ENCODE measurements at places on chromosomes 5 and 9.

DNA sequence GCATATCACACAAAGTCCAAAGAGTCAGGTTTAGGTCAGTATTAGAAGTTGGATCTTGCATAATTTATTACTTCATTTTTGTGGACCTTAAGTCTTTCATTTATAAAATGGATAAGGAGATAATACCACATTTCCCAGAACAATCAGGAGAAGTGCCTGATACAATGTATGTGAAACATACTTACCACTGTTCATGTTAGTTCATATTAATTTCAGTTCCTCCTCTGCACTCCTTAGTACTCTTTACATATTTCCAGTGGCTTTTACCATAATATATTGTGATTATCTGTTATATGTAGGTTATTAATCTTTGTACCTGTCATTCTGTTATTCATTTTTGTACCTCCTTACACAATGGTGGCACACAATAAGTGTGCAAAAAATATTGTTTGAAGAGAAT, 214.4 kb downstream of the ARL15 start:
- no peak for DNase-seq

GRCh38 chr9:34087370-34087769, 38.7 kb upstream of the UBAP2 start:
- no peak for DNase-seq

DNA sequence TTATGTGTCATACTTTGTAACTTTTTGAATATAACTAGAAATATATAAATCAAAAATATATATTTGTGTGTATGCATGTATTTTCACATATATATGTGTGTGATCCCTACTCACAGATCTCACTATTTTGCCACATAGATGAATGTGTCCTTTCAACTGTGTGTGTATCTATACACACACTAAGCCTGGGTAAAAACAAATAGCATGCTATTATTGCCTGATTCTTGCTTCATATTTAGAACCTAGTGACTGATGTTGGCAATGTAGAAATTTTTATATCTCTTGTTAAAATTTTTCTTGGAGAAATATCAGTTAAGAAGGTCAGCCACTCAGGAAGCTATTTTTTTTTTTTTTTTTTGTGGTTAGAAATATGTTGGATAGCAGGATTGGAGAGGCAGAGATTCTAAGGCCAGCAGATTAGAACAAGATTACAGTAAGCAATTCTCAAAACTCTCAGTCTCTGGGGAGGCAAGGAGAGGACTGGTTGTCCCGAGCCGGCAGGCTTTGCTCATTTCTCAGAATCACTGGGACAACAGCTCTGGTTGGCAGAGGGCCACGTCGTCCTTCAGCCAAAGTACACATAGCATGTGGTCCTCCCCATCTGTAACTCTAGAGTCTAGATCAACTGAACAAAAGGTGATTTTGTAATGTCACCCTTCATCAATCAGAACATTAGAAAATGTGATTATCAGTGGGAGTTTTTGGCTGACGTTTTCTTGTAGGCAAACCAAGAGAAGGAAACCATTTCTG, 19.7 kb downstream of the C6 start:
- peak; percentile 85 for DNase-seq

DNA sequence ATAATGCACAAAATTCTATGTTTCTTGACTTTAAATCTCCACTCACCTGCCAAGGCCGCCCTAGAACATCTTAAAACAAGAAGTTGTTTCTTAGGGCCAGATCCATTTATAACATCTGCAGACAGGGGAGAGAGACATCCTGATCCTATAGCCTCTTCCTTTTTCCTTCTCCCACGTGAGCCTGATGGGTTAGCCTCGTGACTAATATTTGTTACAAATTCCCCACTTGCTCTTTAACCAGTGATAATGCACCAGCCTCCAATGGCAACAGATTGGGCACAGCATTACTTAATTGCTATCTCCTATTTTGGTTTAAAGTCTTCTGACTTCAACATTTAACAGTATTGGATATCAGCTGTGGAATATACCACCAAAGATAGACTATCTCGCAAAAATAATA, 196.5 kb downstream of the GADD45G start:
- DNase-seq = no peak

DNA sequence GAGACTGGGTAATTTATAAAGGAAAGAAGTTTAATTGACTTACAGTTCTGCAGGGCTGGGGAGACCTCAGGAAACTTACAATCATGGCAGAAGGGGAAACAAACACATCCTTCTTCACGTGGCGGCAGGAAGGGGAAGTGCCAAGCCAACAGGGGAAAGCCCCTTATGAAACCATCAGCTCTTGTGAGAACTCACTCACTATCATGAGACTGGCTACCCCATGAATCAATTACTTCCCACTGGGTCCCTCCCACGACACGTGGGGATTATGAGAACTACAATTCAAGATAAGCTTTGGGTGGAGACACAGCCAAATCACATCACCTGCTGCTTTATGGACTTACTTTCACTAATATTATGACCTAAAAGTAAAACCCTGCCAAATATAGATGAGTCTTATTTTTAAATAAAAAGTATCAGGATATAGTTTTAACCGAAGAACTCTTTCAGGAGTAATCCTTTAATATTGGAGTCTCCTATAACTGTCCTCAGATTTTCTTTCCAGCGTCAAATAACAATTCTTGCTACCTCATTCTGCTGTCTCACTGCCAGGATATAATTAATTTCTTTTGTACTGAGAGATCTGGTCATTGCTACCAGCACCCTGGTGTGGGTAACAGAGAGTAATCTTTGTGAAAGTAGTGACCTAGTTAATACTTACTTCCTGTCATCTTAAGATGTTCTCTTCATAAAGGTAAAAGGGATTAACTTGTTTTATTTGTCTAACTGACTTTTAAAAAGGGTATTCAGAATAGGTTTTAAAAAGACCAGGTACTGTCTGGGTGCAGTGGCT, 68.6 kb downstream of the NLN start:
- DNase-seq = no peak

- DNase-seq = peak; percentile 67
Measured at GRCh38 chr5:11619339-11620024, 284.8 kb downstream of the CTNND2 start.

- no peak for DNase-seq
Measured at GRCh38 chr5:158875272-158875679, 224.4 kb downstream of the EBF1 start.

GRCh38 chr5:177309351-177310191, 2.1 kb downstream of the MXD3 start:
- DNase-seq = peak; percentile 85

- DNase-seq = no peak
Measured at GRCh38 chr5:143037071-143037470, 266.9 kb downstream of the ARHGAP26 start.

DNA sequence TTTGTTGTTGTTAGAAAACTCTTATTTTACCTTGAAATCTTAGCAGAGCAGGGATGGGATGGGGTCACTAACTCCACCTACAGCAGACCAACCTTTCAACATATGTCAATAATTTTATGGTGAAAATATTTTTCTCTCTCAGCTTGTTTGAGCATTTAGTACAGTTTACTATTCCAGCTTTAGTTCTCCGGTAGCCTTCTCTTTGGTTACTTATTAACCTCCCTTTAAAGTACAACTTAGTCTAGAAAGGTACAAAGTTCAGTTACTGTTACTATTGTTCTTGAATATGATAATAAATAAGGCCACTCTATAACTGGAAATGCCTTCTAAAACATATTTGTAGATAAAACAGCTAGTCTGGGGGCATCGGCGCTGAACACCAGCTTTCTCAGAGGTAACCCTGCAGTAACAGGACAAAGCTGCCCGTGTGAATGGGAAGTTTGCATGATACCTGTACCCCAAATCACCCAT, 233.3 kb downstream of the PCSK1 start:
- DNase-seq = no peak

DNA sequence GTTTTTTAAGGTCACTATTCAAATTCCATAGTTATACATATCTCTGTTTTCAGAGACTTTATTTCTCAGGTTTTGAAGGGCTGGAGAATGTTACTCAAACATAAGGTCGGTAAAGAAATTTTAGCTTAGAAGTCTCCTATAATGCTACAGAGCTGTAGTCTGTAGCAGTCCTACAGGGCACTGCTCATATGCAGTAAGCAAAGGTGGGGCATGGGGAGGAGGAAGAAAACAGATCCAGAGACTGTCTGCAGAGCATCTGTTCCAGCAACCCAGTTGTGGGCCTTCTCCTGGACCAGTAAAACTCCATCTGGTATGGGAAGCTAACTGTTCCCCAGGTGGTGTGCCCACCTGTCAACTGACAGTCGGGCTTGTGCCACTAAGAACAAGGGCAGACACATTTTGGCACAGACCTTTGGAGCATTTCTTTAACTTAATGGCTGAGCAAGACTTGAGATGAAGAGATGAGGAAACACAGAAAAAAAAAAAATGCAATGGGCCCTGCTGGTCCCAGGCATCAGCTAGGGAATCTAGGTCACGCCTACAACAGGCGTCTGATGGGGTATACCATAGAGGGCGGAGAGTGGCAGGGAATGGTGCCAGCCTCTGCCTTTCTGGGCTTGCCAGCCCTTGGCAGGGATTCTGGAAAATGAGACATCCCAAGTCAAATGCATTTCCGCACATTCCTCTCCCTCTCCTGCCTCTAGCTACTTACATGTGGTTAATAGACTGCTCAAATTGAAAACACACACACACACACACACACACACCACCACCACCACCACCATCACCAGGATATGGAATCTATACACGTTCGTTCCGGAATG, 218.9 kb downstream of the ARL15 start:
- DNase-seq = peak; percentile 72

DNA sequence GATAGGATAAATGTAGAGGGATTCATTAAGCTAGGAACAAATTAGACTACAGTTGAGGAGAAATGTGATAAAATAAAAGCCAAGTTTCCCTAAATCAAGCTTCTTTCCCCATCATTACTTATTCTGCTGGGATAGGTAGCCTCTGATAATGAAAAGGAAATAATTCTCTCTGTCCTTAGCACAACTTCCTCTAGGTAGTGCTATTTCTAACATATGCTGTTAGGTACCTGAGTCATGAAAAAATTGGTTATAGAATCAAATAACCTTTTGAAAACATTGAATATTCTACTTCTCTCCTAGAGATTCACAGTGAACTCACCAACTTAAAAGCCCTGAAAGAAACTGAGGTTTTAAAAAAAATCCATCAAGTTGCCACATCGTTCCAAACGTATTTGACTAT, 1793.1 kb downstream of the EFNA5 start:
- no peak for DNase-seq

GRCh38 chr9:84669288-84670137, at the start of gene NTRK2:
Gene NTRK2 (plus strand): TSS chr9:84669729. CDS start chr9:84670749, 1,020 bp downstream.
- peak; percentile 72 for DNase-seq

GRCh38 chr9:77826621-77827020, 178.5 kb upstream of the GNA14 start:
- DNase-seq = no peak

DNA sequence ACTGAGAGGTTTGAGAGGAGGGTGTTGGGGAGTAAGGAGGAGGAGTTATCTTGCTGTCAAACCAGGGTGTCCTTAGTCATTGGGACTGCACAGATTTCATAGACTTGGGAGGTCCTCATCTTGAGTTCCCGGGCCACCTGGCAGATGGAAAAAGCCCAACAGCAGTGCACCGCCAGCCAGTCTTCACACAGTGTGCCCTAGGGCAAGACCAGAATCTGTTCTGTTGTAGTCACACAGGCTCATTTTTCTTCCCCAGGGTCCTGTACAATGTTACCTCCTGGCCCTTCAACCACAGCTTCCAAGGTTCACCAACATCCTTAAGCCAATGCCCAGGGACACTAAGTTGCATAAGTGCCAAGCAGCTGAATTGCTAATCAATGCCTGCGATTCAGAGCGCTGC, 21.0 kb downstream of the PLAC8L1 start:
- no peak for DNase-seq
